BJ (cell line): ENCODE measurements at places on chromosomes 11 and 22. TPM values are rescaled to one million over a fixed set of nuclear protein-coding genes. Genes with fewer than 3 reads are reported as not detected.

MMP7 gene
- not detected in 2 replicates for polyA plus RNA-seq

MISFA gene
- polyA plus RNA-seq = 0.26 and 0.77 TPM in 2 replicates

MYH9 gene
- polyA plus RNA-seq = 262 and 340 TPM in 2 replicates

APOBEC3B gene
- 14.2 and 16.0 TPM in 2 replicates for polyA plus RNA-seq
